AG09319 (cell line): ENCODE measurements at places on chromosomes 4 and X.

DNA sequence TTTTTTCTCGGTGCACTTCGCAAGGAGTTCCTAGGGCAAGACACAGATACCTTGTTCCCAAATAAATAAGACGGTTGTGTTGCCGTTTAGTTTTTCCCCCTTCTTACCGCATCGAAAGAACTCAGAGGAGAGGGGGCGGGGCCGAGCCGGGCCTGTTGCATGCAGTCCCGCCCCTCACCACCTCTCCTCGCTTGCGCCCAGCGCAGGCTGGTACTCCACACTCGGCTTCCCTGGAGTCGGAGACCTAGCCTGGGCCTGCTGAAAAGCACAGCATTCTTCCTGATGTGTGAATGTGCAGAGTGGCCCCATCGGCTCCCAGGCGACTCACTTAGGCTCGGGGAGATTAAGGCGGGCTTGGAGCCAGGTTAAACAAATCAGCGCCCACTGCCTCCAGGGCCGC, 26.1 kb upstream of the VMA21 start:
- no peak for DNase-seq

- DNase-seq = no peak
Observed at GRCh38 chr4:187380181-187380581, 615.4 kb upstream of the ZFP42 start.

DNA sequence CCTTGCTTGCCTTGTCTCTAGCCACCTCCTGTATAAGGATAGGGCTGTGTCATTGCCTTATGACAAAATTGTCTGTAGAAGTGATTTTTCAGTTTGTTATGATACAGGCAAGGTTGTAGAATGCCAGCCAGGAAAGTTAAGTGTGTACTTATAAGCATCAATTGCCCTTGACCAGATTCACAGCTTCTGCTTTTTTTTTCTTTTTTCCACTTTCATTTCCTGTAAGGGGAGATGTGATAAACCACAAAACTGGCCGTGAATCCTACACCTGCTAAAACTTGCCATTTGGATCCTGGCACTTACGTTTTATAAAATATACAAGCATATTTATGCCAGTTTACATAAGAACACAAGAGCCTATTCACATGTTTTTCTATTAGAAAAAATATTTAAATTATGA, 35.0 kb upstream of the BMPR1B start:
- DNase-seq = no peak

- DNase-seq = no peak
Observed at GRCh38 chrX:139739138-139739537, 31.2 kb upstream of the MCF2 start.

DNA sequence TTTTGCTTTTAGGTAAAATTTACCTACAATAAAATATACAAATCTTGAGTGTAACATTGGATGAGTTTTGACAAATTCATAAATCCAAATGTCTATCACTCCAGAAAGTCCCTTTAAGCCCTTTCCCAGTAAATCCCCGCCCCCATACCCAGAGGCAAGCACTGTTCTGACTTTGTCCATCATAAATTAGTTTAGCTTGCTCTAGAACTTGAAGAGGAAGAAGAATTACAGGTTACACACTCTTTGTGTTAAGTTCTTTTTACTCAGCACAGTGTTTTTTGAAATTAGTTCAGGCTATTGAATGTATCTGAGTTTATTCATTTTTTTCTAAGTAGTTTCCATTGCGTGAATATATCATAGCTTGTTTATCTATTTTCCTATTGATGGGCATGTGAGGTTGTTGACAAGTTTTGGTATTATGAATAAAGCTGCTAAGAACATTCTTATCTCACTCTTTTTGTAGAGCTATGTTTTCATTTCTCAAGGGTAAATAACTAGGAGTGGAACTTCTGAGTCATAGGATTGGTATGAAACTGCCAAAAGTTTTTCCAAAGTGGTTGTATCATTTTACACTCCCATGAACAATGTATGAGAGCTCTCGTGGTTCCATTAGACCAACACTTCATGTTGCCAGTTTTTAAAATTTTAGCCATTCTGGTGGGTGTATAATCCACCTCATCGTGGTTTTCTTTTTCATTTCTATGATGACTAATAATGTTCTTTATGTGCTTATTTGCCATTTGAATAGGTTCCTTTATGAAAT, 22.4 kb upstream of the HPSE start:
- peak; percentile 70 for DNase-seq

GRCh38 chr4:98657531-98658286, 702 bp downstream of the TSPAN5 start:
- no peak for DNase-seq

DNA sequence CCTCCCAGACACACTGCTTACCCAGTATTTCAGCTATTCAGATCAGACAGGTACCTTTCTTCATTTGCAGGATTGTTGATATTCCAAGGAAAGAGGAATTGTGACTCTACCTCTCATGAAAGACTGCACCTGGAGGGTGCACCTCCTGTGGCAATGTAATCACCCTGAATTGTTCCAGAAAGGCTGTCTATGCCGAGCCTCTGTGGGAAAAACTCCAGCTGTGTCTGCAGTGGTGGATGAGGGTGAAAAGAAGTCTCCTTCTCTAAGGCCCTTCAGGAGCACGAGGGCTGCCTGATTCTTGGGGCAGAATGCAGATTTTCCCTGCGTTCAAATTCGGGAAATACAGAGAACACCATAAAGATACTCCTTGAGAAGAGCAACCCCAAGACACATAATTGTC, 108.2 kb upstream of the ADAMTS3 start:
- no peak for DNase-seq

- DNase-seq = no peak
Observed at GRCh38 chrX:70044541-70045245, 5.0 kb downstream of the AWAT2 start.

DNA sequence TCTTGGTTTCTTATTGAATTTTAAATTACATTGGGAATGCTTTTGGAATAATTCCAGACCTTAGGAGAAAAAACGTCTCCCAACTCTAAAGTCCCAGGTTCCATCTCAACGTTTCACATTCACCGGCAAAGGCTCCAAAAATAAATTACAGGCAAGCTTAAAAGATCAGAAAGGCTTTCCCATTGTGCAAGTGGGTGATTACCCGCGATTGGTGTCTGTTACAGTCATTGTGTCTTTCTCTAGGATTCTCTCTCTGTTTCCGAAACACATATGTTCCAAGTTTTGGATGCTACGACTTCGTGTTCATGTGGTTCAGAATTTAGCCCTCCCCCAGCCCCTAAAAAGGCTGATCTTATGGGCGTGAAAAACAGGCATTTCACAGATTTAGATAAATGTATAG, 41.8 kb downstream of the PALLD start:
- DNase-seq = no peak

- no peak for DNase-seq
Observed at GRCh38 chrX:22164770-22165388, 107.8 kb upstream of the CBLL2 start.

DNA sequence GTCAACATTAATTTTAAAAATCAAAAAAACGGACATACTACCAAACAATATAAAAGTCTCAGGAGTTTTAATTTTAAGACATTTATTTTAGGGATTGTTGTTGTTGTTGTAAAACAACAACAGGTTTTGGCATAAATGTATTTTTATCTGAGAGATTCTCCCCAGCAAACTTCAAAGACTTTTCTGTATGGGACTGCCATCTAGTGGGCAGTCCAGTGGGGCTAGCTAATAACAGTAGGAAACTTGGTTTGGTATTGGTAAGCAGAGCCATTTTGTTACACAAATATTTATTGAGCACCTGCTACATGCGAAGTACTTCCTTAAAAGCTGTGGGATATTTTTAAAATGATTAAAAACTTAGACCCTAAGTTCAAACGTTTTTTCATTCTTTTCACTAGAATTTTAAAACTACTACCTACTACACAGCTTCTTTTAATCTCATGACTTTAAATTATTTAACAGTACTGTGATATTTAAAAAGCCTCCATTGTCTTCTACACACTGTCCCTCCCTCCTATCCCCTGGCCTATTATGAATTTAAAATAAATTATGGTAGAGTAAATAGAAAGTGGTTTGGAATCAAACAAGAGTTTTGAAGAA, 1028.4 kb upstream of the INTU start:
- DNase-seq = peak; percentile 15

DNA sequence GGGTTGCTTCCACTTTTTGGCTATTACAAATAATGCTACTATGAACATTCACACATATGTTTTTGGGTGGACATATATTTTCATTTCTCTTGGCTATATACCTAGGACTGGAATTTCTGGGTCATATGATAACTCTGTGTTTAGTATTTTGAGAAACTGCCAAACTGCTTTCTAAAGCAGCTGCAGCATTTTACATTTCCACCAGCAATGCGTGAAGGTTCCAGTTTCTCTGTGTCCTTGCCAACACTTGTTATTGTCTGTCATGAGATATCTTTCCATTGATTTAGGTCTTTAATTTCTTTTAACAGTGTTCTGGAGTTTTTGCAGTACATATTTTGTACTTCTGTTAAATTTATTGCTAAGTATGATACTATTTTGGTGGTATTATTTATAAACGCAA, 48.3 kb downstream of the CLCN5 start:
- no peak for DNase-seq

DNA sequence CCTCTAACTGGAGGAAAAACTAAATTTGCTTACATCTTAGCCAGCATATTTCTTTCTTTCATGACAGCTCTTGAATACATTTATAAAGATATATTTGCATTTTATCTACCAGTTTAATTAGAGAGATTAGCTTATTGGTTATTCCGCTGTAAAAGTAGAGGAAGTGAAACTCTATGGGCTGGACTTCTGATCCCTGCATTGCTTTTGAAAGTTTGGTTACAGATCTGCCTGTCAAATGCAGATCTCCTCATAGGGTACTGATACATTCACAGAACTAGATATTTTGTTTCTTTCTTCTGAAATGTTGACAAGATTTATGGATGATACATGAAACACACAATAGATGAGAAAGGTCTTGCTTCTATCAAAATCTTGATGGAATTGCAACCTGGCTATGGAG, 581.4 kb upstream of the AADAT start:
- no peak for DNase-seq
